ENCODE measurements at places on chromosomes 2 and 18. TPM values are rescaled to one million over a fixed set of nuclear protein-coding genes. Genes with fewer than 3 reads are reported as not detected.

The CKAP2L gene
- 19.8 TPM for total RNA-seq

The HSBP1L1 gene
- 11.8 TPM for total RNA-seq

The CBLN2 gene
- not detected for total RNA-seq

The HK2 gene
- total RNA-seq: 4.6 TPM

The CYS1 gene
- 0.30 TPM for total RNA-seq

The ERLEC1 gene
- 72.8 TPM for total RNA-seq

The CD207 gene
- not detected for total RNA-seq

The DUSP28 gene
- total RNA-seq: 3.4 TPM

The TMEM18 gene
- 27.5 TPM for total RNA-seq

The CPO gene
- total RNA-seq: not detected

All from bronchus fibroblast of lung (primary cell).